ENCODE measurements at places on chromosomes 1 and 21.

DNA sequence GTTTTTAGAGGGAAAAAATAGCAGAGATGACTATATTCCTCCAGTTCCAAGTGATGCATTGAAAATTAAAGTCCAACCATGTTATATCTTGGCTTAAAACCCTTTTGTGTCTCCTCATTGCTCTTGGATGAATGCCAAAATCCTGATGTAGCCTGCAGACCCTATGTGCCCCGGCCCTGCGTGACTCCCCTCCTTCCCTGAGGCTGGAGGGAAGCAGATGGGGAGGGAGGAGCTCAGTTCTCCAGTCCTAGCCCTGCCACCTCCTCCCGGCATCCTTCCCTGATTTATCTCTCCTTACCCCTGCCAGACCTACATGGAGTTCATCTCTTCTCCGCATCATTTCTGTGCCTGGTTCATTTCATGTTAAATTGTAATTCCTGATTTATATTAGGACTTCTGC lies 397.4 kb downstream of the PTPRU start:
- DNase-seq, result no peak

GRCh38 chr1:4019606-4020331 lies 119.7 kb upstream of the C1orf174 start:
- DNase-seq, result no peak

- DNase-seq, result no peak
Measured at GRCh38 chr21:16829532-16829931, 683.3 kb upstream of the CXADR start.

DNA sequence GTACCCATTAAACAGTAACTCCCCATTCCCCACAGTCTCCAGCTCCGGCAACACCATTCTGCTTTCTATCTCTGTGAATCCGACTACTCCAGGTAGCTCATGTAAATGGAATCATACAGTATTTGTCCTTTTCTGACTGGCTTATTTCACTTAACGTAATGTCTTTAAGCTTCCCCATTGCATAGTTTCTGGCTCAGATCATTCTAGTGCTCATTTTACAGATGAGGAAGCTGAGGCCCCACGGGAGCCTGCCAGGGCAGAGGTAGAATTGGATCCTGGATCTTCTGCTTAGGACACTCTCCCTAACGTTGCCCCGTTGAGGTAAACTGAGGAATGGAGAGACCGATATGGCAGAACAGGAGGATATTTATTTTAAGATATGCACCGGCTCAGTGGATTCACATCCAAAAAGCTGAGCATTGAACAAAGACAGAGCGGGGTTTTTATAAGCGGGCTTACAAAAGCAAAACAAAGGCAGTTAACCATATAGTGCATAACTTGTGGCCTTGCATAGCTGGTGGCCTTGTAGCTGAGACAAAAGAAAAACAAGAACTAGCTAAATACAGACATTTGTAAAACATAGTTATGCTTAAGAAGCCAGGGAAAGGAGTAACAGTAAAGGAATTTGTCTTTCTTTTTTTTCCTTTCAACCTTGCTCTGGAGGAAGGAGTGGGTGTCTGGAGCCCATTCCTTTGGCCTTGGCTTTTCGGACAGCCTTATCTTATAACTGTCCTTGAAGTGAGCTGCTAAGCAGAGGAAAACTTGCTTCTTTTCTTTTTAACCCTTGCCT lies 15.3 kb upstream of the KLHDC8A start:
- DNase-seq, result no peak

GRCh38 chr1:221101807-221102605 lies 222.8 kb downstream of the HLX start:
- no peak for DNase-seq

DNA sequence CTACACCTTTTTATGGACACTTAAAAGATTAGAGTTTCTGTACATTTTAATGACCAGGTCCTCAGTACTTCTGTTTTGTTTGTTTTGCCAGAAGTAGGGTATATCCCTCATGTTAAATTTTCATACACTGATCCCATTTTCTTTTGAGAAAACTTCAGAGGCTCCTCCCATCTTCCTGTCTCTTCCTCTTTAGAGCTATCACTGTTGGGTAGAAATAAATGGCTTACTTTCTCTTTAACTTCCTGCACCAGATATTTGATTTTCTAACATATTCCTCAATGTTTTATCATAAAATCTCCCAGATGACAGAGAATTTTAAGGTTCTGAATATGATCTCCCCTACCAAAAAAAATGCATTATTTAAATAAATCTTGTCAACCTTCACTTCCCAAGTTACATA lies 23.4 kb downstream of the VAV3 start:
- DNase-seq, result no peak

DNA sequence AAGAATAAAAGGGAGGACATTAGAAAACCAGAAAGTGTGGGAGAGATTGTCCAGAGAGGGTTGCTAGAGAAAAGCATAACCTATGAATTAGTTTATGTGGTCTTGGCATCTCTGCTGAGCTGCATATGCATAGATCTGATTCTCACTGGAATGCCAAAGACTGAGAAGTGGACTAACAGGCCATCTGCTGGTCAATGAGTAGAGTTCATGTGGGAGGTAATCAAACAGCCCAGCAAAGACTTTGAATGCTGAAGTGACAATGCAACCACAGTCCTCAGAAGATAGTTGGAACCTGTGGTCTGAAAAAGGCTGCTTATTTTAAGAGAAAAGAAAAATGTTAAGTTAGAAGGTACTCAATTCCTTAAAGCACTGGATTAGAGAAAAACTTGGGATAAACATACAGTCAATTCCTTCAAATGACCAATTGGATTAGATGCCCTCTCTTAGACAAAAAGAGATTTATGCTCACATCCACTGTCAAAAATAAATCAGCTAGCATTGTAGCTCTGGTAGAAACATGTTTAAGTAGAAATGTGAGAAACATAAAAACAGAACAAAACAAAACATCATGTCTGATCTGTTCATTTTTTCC lies 382.8 kb downstream of the AMY1C start:
- no peak for DNase-seq

DNA sequence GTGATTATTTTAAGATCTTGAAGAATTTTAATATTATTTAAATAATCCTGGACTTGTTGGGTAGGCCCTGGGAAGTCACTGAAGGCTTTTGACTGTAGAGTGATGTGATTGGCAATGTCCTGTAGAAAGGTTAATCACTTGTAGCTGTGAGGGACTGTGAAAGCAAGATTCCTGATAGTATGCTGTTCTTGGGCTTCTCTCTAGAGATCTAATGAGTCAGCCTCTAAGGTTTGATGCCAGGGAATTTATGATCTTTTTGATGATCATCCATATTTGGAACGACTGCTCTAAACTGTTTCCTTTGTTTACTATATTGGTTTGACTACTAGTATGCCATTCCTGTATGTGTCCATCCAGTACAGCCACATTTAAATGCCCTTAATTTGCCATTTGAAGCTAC lies 56.5 kb downstream of the CAMSAP2 start:
- no peak for DNase-seq

DNA sequence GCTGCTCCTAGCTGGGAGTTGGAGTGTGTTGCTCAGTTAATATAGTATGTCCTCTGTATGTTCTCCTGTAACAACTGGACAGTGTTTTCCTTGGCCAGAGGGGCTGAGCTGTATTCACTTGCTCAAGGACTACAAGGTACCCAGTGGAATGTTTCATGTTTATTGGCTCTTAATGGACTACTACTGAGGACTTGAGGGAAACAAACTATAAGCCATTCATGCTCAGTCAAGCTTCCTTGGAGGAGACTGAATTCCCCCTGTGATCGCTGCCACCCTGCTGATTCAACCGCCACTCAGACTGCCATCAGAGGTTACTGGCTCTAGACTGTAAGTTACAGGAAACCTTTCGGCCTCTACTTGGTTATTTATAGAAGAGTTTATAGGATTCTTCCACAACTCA lies 166.6 kb downstream of the ZC3H11B start:
- DNase-seq, result no peak

DNA sequence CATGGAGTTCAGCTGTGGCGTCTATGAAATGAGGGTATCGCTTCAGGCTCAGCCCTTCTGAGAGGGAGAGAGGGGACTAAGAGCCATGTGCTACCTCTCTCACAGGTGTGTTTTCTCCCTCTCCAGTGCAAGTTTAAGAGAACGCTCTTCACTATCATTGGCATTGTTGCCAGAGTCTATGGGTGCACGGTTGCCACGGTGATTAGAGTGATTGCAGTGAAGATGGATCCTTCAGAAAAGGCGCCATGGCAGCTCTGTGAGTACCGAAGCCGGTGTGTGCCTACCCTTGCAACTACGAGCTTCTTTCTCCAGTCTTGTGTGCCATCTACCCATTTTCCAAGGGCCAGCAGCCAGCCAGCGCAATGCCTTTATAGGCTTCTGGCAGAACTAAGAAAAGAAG lies 290.5 kb downstream of the OMA1 start:
- DNase-seq, result no peak

- DNase-seq, result no peak
Measured at GRCh38 chr1:21822349-21822748, 10.3 kb downstream of the LDLRAD2 start.

DNA sequence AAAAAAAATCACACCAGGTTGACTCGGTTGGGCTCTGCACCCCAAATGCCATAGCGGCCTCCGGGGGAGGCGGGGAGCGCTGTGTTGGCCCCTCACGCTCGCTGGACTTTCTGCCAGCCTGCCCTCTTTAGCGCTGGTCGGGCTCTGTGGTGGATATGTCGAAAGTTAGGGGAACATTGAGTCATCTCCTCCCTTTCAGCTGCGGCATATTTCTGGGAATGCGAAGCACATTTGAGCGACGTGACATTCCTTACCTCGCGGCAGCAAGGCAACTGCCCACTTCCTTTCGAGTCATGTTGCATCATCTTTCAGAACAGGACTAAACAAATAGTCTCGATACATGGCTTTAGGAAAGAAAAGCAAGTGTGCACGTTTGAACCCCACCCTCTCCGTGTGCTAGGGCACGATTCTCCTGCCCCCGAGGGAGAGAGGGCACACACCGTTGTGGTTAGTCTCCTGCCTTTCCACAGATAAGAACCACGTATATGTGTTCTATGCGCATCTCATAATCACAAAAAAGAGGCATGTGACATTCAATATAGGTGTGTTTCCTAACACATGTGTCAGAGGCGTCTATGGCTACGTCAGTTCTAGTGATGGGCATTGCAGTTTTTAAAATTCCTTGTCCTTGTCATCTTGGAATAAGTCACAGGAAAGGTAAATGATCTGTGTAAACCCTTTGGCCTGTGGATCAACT lies 105.9 kb upstream of the SLC45A1 start:
- peak; percentile 43 for DNase-seq

GRCh38 chr21:18424276-18424675 lies 20.7 kb upstream of the TMPRSS15 start:
- no peak for DNase-seq

GRCh38 chr1:179923029-179923428 lies 31.6 kb upstream of the CEP350 start:
- DNase-seq, result no peak

GRCh38 chr1:180301135-180301742 lies 71.2 kb downstream of the LHX4 start:
- DNase-seq, result no peak

GRCh38 chr1:1206376-1206965 lies at the start of gene TNFRSF18:
TSS of gene TNFRSF18 (minus strand) at chr1:1206592. CDS start at chr1:1206571, 21 bp downstream.
- DNase-seq, result no peak

DNA sequence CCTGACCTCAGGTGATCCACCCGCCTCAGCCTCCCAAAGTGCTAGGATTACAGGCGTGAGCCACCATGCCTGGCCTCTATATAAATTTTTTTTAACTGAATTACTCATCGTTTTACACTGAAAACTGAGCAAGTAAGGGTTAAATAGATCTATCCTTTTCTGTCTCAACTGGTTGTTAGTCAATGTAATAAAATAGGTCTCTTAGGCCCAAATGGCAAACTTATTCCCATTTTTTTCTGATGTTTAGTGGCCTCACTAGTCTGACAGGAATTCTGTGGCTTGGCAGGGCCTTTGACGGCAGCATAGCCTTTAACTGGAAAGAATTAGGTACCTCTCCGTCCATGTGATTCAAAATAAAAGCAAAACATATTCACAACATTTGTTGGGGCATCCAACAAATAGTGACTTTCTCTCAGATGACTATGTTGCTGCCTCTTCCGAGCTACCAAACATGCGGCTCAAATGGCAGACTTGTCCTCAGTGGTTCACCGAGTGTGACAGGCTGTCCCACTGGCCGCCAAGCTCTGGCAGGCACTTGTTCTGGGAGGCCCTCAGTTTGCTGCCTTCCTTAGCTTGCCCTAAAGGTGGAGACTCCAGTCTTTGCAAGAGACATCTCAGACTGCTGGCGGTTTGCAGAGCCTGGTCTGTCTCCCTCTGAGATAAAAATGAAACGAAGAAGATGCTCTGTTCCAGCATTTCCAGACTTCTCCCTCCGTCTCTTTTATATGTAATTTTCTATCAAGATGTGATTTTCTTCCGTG lies 17.4 kb downstream of the ATP1A4 start:
- no peak for DNase-seq

GRCh38 chr1:181259026-181259745 lies 170.7 kb downstream of the IER5 start:
- DNase-seq, result no peak

DNA sequence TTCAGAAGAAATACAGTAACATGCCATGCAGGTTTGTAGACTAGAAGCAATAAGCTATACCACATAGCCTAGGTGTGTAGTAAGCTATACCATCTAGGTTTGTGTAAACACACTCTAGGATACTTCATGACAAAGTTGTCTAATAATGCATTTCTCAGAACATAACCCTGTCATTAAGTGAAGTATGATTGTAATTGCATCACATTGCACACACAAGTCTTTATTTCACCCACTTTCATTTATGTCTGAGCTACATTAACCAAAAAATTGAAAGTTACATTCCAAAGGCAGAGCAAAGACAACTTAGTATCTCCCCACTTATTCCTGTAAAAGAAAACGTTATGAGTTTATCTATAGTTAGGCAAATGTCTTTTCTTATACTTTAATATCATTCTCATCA lies 64.5 kb upstream of the ATF3 start:
- no peak for DNase-seq

DNA sequence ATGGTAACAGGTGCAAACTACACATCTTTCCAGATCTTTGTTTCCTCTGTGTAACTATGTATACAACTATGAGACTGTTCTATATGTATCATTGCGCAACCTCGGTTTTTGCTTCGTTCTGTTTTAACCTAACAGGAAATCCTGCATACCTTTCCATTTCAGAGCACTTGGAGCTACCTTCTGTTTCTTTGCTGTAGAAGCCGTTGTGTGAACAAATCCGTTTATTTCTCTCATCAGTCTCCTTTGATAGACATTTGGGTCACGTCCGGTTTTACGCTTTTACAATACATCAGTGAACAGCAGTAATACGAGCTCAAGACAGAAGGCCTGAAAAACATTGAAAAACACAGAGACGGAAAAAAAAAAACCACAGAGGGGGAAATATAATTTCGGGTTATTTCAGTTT lies 10.5 kb downstream of the ATP5IF1 start:
- no peak for DNase-seq

DNA sequence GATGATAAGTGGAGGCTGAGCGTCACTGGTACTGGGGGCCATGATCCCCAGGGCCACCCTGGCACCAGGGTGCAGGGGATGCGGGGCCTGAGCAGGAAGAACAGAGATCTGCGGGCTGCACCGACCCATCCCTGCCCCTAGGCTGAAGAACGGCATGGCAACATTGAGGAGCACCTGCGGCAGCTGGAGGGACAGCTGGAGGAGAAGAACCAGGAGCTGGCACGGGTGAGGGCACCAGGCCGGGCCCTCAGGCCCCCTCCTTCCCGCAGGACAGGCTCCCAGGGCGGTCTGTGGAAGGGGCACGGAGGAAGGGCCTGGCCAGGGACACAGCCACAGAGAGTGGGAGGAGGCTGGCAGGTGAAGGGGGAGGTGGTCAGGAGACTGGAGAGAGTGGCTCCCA lies 21.8 kb downstream of the PPFIA4 start:
- DNase-seq, result no peak

Measured in mesothelial cell of epicardium (in vitro differentiated cells).